ENCODE measurements at places on chromosomes 12 and 14. TPM values are rescaled to one million over a fixed set of nuclear protein-coding genes. Genes with fewer than 3 reads are reported as not detected.
A peak's percentile ranks its signal among the peaks of the same experiment; 100 is the strongest.

DNA sequence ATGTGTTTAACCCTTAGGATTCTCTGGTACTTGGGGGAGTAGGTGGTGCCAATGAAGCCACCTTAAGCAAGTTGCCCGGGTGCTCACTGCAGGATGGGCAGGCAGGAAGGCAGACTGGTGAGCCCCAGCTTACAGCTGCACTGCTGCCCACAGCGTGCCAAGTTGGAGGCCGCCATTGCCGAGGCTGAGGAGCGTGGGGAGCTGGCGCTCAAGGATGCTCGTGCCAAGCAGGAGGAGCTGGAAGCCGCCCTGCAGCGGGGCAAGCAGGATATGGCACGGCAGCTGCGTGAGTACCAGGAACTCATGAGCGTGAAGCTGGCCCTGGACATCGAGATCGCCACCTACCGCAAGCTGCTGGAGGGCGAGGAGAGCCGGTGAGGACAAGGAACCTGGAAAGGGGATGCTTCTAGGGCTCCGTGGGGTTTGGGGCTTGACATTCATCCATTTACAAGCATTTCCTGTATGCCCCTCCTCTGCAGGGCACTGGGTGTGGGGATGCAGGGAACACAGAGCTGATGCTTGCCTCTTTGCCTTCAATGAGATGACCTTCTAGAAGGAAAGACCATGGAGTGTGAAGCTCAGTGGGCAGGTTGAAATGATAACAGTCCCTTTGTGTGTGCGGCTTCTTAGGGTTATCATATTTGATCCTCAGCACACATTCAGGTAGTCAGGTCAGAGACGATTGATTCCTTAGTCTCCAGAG is 12.4 kb downstream of the KRT7 start:
- peak; percentile 77 for DNase-seq

DNA sequence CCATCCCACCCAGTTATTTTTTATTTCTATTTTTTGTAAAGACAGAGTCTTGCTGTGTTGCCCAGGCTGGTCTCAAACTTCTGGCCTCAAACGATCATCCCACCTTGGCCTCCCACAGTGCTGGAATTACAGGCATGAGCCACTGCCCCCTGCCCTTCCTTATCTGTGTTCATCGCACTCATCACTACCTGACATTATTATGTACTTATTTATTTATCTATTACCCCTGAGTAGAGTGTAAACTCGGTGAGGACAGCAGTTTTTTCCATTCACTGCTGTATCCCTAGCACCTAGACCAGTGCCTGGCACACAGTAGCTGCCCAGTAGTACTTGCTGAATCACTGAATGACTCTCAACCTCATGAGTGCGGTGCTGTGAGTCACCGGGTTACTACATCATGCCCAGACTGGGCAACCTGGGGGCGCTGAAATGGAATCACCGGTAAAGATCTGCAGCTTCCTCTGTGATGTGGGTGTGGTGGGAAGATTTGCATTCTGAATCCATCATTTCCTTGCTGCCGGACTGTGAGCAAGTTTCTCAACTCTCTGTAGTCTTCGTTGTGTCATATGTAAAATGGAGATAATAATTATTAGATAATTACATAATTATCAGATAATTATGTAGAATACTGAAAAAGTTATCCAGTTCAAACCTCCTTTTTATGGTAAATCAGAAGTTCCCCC is 81.9 kb upstream of the USP44 start:
- DNase-seq, result no peak

Gene HEBP1
- total RNA-seq, result 39.7 TPM

- no peak for DNase-seq
Observed at GRCh38 chr12:25025260-25025659, 76.4 kb upstream of the BCAT1 start.

Gene HIGD1C
- not detected for total RNA-seq

DNA sequence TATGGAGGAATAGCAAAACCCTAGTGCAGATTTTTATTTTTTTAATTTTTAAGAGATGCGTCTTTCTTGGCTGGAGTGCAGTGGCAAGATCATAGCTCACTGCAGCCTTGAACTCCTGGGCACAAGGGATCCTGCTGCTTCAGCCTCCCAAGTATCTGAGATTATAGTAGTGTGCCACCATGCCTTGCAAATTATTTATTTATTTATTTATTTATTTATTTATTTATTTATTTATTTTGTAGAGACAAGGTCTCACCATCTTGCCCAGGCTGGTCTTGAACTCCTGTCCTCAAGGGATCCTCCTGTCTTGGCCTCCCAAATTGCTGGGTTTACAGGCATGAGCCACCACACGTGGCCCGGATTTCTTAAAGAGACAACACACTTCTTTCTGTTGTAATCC is 1158.8 kb downstream of the AACS start:
- no peak for DNase-seq

DNA sequence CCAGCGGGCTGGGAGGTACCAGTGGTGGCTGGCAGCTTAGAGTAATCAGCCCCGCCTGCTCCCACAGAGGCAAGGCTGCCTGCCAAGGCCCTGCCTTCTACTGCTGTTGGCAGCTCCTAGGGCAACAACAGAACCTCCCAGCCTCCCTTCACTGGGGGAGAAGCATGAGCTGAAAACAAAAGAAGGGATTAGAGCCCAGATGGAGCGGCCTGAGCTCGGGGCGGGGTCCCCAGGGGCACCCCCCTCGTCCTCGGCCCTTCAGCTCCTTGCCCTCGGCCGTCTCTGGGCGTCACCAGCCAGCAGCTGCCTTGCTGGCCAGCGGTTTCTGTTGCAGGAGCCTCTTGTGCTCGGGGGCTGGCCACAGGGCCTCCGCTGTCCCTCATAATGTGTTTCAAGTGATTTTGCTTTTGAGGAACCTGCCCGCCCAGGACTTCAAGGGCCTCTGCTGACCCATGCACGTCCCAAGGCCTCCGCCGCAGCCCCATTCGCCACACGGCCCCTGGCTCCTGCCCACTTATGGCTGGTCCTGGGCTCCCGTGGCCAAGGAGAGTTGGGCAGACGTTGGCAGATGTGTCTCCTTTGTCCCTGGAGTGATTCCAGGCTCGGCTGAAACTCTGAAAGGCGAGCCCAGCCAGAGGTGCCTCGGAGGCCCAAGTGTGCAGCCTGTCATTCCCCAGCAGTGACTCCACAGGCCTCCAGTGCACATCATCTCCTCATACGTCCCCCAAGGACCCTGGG is 49.7 kb downstream of the PSMA6 start:
- peak; percentile 95 for DNase-seq

GRCh38 chr12:66514581-66514980 is 164.3 kb downstream of the GRIP1 start:
- no peak for DNase-seq

DNA sequence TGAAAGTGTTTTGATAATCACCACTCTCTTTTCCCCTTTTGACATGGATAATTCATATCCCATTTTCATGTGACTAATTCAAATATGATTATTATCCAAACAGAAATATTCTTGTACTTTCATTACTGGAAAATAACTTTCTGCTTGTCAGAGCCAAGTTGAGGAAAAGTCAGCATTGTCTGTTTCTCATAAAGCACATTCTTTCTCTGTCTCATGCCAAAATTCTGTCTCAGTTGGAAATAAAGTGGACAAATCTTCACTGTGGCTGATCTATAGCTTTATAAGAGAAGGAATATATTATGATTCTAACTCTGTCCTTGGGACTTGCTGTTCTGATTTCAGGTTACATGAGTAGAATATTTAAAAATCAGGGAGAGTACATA is 22.7 kb upstream of the PRICKLE1 start:
- no peak for DNase-seq

- no peak for DNase-seq
Observed at GRCh38 chr14:68599896-68600610, 192.8 kb downstream of the ZFP36L1 start.

- DNase-seq, result no peak
Observed at GRCh38 chr14:56687123-56687522, 107.5 kb downstream of the TMEM260 start.

Gene TESPA1
- 1.3 TPM for total RNA-seq

DNA sequence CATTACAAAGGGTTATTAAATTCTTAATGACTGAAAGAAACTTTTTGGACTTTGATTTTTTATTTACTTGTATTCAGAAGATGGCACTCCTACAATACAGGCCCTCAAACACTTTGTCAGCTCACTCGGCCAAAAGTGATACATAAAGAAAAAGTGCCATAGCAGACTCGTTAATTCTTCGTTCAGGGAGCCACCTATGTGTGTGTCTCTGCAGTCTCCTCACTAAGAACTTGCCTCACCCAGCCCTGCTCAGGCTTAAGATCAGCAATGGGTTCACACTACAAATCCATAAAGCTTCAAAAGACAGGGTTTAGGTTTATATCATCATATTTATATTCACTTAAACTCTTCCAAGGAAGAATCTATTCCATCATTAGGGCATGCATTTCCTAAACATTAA is 11.5 kb downstream of the DCP1B start:
- no peak for DNase-seq

Gene ALG10B
- 7.5 TPM for total RNA-seq

Gene CISTR
- not detected for total RNA-seq

GRCh38 chr14:29601616-29602015 is 326.0 kb downstream of the PRKD1 start:
- DNase-seq, result no peak

Gene VEZT
- 73.8 TPM for total RNA-seq

DNA sequence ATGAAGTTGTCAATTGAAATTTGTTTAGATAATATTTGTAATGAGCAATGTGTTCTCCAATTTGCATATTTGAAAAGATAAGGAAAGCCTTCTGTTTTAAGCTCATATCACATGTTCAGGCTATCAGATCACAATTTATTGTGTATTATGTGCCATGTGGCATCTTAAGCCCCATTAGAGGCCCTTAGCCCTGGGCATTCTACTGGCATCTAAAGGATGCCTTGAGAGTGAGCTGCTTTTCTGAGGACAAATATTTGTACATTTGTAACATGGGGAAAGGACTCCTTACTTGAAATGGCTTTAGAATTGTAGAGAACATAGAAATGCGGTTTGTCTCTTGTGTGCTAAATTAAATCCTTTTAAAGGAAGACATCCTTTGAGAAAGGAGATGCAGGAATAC is 62.2 kb downstream of the RMST start:
- no peak for DNase-seq

Gene GZMB
- not detected for total RNA-seq

DNA sequence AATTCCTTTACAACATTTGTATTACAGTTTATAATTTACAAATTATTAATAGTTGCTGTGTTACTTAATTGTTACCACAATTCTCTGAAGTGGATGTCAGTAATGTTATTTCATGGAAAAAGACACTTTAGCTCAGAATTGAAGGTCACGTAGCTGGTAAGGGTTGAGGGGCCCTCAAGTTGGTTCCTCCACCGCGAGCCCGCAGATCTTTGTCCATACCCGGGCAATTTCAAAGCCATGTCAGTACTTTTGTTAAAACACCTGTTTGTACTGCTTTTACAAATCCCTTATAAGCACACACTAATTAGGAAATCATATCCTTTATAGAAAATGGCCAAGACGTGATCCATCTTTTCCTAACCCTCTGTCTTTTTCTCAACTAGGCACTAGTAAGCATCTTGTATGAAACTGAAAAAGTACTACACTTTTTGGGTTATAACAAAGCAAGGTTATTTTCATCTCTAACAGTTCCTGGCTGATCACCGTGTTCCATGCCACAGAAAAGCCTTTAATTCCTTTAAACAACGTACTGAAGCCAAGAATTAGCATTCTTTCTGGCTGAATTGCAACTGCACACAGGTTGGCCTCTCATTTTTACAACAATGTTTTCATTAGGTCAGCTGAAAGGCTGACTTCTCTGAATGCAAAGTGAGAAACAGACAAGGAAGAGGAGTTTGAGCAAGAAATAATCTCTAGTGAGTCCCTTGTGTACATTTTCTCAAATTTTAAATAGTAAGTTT is 76.1 kb downstream of the CNTN1 start:
- DNase-seq, result no peak

DNA sequence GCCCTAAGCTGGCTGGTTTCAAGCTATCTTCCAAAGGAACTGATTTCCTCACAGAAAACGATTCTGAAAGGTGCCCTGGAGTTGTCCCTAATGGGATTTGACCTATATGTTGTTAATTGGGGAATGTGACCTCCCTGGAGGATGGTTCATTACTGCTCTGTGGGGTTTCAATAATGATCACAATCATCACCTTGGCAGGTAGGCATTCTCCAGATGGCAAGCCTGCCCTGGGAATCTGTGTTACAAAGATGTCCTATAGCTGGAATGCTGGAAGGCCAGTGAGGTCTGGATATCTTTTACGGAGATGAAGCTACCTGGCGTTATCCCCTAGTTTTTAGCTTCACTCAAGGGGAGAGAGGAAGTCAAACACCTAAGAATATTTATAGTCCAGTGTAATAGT is 167.6 kb downstream of the TTC8 start:
- no peak for DNase-seq

DNA sequence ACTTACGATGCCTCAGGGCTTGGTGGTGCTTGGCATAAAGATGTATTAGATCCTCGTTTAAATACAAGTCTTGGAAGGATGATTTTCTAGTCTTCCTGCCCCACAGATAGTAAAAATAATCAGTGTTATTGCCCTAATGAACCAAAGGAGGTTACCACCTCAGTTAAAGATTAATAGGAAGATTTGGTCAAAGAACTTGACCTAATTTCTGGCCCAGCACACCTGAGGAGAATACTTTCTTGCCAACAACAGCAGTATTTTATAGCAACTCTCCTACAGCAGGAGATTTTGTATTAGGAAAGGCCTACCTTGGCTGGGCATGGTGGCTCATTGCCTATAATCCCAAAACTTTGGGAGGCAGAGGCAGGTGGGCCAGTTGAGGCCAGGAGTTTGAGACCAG is 31.6 kb downstream of the CSRP2 start:
- DNase-seq, result no peak
